ENCODE measurements at places on chromosomes 6 and 20. TPM values are rescaled to one million over a fixed set of nuclear protein-coding genes. Genes with fewer than 3 reads are reported as not detected.

Gene TREML2
- polyA plus RNA-seq = 0.09 TPM

Gene SLC32A1
- polyA plus RNA-seq = 2.1 TPM

Gene ACTL10
- polyA plus RNA-seq = 0.45 TPM

Gene MCHR2
- polyA plus RNA-seq = not detected

Gene PAX1
- 0.01 TPM for polyA plus RNA-seq

Gene TNFRSF6B
- 2.8 TPM for polyA plus RNA-seq

Gene CST5
- 0.30 TPM for polyA plus RNA-seq

DNA sequence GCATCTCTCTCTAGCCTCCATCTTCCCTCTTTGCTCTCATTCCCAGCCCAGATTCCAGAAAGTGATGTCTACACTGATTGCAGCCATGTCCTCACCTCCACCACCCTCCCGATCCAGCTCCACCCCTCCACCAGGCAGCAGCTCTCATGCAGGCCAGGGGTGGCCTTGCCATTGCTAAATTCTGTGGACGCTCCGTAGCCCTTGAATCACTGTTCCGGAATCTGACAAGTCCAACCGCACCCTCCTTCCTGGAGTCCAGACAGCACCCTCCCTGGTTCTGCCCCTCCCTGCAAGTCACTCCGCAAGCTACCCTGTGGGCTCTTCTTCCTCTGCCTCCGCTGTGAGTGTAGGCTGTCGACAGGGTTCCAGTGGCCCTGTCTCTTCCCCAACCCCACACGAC, 26.2 kb downstream of the TNXB start:
- no peak for DNase-seq

GRCh38 chr6:41976794-41977484, 35.3 kb upstream of the CCND3 start:
- no peak for DNase-seq

DNA sequence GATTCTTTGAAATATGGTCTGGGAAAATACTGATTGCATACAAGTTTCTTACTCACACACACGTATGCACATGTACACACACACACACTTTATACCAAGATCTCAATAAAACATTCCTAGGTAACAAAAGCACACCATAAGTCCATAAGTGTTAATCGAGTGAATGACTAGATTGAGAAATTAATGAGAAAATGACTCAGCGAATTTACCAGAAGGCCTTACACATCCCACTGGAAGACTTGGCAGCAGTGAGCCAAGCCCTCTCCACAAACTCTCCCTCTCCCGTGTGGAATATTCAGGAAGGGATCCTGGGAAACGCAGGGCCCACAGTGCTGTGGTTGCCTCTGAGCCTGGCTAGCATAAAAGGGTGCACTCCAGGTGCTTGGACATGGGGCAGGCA, 227.2 kb downstream of the LY86 start:
- no peak for DNase-seq

DNA sequence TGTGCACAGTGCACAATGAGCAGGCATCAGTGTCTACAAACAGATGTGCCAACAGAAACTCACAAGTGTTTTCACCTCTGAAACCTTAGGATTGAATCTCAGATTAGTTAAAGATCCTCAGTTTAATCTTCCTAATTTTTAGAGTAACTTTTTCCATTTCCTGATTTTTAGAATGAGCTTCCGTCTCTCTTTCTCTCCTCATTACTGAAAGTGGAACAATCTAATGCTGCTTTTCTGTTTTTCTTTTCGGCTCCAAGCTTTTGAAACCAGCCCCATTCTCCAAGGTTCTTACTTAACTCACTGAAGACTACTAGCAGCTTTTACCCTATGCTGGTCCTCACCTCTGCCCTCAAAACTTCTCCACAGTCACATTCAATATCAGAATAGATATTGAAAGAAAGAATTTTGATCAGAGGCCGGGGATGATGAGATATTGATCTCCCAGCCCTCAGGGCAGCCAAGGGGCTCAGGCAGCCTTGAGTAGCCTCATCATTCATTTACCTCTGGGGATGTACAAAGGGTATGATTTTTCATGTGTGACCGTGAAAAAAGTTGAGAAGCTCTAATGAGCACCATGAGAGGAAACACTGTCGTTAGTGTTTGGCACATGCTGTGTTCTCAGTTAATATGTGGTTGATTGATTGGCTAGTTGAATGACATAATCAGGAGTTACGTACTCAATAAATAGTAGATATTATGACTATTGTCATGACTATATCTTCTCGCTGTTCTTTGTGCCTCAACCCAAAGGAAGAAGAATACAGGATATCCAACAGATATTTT, 11.9 kb upstream of the STK38 start:
- no peak for DNase-seq

DNA sequence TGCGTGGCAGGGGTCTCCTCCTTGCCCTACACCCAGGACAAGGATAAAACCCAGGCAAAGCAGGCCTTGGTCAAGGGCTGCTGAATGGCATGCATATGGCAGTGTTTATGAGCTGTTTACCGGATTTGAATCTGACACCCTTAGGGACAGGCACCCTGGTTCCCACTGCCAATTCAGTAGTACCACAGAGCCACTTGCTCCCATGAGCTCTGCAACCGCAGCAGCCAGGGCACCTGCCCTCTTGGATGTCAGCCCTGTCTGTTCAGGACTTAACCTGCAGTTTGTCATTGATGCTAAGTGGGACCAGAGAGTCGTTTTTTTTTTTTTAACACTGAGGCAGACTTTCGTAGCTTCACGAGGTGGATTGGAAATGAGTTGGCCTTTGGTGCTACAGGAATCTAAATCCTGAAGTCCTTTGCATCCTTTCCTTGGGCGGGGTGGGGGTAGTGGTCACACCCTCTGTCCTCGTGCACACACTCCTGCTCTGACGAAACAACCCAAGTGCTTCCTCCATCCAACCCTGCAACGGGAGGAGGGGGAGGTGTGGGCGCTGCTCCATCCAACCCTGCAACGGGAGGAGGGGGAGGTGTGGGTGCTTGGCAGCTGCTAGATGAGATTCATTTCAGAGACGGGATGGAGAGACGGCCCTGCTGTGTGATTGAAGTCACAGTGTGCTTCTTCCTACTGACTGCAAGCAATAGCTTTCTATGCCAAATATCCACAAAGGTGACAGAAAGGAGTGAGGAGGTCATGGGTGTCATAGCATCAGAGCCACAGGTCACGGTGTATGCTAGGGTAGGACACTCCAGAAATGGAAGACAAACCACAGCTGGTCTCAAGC, 166.5 kb downstream of the SMOC2 start:
- DNase-seq = peak; percentile 72

- DNase-seq = no peak
Measured at GRCh38 chr6:1363729-1364572, 25.4 kb upstream of the FOXF2 start.

DNA sequence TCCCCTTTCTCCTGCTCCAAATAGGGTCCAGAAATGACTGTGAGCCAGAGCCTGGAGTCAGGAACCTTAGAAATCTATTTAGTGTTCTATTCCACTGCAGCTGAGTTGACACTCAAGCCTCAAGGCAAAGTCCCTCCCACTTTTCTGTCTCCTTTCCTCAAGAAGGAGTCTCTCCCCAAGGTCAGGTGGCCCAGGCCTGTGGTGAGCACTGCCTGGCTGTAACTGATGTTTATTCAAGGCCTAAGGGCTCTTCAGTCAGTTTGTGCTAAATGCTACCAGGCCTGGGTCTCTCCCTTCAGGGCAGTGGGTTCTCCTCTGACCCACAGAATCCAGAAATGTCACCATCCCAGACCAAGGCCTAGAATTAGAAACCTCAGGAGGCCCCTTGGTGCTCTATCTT, 1042.9 kb upstream of the EPHA7 start:
- no peak for DNase-seq

GRCh38 chr20:36399147-36399968, 93.2 kb downstream of the DLGAP4 start:
- DNase-seq = no peak

DNA sequence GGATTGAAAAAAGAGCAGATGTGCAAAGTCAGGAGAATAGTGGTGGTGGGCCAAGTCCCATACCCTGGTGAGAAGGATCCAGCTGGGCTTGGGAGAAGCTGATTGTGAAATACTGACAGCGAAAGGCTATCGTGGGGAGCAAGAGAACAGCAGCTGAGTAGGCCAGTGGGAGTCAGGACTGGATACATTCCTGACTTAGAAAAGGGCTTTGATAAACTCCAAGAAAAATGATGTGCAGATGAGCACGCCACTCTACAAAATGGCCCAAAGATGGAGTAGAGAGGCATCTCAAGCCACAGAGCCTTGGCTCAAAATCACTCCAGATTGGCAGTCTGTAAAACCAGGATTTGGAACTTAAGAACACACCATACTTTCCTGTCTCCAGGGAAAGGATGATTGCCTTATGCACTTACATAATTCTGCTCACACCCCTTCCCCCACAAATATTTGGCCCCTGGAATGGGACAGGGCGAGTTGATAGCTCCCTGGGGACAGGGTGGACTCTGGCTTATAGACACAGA, 578.7 kb downstream of the MAFB start:
- no peak for DNase-seq

- DNase-seq = no peak
Measured at GRCh38 chr6:106883808-106884262, 90.7 kb downstream of the CD24 start.
